ENCODE measurements at places on chromosomes 11 and 22. TPM values are rescaled to one million over a fixed set of nuclear protein-coding genes. Genes with fewer than 3 reads are reported as not detected.

GSTT2 gene
- not detected for total RNA-seq

GRCh38 chr11:10990637-10991193 is 132.9 kb upstream of the ZBED5 start:
- no peak overlapping the region for H3K27ac ChIP-seq
- H3K4me3 ChIP-seq: no peak overlapping the region
- H3K36me3 ChIP-seq: no peaks in the 10 kb centered on the region
- H3K27me3 ChIP-seq: peaks cover 7% of the 10 kb centered on the region
- H3K4me1 ChIP-seq: no peaks in the 10 kb centered on the region

DNA sequence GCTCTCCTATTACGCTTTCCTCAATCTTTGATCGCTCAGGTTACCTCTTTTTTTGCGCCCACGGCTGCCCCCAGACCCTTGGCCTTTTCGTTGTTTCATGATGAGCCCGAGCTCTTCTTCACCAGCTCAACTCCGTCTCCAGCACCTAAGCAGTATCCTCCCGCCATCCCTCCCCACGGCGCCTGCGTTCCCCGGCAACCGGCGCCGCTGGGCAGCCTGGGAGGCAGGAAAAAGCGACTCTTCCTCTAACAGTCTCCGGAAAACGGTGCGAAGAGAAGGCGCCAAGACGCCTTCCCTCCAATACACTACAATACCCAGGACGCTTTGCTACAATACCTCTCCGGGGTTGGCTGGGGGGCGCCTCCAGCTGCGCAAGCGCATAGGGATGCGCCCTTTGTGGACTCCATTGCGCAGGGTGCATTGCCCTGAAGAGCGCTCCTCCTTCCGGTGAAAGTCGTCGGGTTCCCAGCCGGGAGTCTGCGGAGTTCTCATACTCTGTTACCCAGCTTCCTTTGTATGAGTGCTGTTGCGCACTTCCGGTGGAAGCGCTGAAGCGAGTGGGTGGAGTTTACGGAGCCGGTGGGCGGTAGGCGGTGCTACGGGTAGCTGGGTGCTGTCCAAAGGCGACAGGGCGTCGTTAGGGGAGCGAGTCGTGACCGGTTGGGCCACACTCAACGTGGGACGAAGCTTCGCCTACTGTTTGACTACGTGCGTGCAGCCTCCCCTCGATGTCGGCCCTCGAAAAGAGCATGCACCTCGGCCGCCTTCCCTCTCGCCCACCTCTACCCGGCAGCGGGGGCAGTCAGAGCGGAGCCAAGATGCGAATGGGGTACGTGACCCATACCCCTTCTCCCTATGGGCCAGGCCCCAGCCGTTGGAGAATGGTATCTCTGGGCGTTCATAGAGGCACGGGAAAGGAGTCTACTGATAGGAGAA is at the start of the genes C2CD3 and PPME1:
Gene C2CD3, minus strand, starts transcription at position 309 of the 936 bp plus-strand sequence. Its CDS starts 210 bp downstream, at position 99.
Gene PPME1, plus strand, starts transcription at position 596 of the 936 bp plus-strand sequence. Its CDS starts 133 bp downstream, at position 729.
- peaks cover 18% of the 10 kb centered on the region for H3K36me3 ChIP-seq
- no peak within 1 kb of the TSS for H3K27ac ChIP-seq
- H3K27me3 ChIP-seq: no peaks in the 10 kb centered on the region
- H3K4me3 ChIP-seq: no peak within 1 kb of the TSS
- peaks cover 13% of the 10 kb centered on the region for H3K4me1 ChIP-seq

MFRP gene
- not detected for total RNA-seq

DNA sequence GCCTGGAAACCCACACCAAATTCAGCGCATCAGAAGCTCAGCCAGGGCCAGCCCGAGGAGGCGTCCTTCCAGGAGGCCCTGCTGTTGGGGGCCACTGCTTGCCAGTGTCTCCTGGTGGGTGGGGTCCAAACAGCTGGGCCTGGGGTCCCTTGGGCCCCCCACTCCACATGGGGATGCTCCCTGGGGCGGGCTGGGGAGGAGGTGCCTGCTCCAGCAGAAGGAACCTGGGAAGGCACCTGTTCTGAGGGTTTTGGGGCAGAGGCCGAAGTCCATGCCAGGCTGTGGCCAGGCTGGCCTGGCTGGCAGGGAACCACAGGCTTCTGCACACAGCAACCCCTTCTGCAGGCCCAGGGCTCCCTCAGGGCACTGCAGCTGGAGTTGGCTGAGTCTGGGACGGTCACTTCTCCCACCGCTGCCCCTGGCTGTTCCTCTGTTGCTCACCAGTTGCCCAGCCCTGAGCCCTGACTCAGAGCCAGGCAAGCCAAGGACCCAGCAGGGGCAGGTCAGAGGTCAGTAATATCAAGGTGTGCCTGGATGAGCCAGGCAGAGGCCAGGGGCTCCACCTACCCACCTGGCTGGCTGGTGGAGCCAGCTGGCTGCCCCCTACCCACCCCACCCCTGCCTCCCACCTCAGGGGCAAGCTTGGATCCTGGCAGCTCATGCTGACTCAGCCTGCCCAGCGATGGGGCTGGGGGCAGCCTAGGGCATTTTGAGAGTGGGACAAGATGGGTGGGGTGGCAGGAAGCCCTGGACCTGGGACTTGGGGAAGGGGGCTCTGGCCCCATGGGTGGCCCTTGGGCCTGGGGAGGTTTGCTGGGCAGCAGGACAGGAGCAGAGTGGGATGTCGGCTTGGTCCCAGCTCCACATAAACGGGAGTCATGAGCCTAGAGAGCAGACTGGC is 12.0 kb upstream of the PHLDA2 start:
- H3K36me3 ChIP-seq: peaks cover 49% of the 10 kb centered on the region
- no peak for DNase-seq
- H3K4me3 ChIP-seq: no peak overlapping the region
- H3K27ac ChIP-seq: peak overlapping the region; percentile 61
- no peaks in the 10 kb centered on the region for H3K27me3 ChIP-seq
- H3K4me1 ChIP-seq: peaks cover 31% of the 10 kb centered on the region

DNA sequence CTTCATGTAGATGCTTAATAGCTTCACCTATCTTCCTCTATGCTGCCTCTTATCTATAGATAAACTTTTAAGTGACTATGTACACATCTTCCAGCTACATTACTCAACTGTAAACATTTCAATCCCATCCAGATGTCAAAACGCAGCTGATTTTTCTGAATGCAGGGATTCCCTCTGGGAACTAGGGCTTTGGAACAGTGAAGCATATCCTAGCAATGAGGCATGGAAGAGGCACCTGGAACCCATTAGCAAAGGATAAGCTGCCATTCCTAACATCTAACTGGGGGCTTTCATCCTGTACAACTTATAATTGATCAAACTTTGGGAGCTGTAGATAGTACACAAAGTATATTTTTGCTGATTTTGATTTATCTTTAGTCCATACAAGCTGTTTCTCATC is 40.8 kb upstream of the OPCML start:
- no peak overlapping the region for H3K4me3 ChIP-seq
- H3K36me3 ChIP-seq: no peaks in the 10 kb centered on the region
- no peaks in the 10 kb centered on the region for H3K27me3 ChIP-seq
- no peaks in the 10 kb centered on the region for H3K4me1 ChIP-seq

GRCh38 chr11:47848700-47849155 is 578 bp upstream of the NUP160 start:
- H3K4me1 ChIP-seq: peaks cover 44% of the 10 kb centered on the region
- DNase-seq: no peak
- peaks cover 24% of the 10 kb centered on the region for H3K36me3 ChIP-seq

DNA sequence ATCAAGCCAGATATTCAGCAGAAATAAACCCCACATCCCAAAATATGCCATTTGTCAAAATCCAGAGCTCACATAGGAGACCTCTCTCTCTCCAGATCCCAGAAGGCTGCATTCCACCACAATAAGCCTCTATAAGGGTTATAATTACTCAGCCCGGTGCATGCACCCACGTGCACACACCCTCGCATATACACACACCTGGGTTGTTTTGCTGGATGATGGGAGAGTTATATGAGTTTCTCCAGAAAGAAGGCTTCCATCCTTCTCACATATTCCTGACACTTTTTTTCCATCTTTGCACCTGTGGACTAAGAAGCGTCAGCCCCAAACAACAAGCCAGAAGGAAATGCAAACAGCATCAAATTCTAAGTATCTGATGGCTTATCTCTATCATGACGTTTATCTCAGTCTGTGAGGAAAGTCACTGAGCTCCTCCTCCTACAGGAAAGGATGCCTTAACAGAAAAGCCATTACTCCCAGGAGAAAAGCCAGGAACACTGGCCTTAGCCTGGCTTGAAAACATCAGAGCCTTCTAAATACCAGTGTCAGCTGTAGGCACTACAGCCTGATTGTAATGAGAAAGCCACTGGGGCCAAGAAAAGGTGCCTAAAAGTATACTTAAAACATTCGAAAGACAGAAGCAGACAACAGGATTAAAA is 253.2 kb downstream of the LARGE1 start:
- no peaks in the 10 kb centered on the region for H3K4me1 ChIP-seq
- H3K36me3 ChIP-seq: no peaks in the 10 kb centered on the region
- no peaks in the 10 kb centered on the region for H3K27me3 ChIP-seq

DNA sequence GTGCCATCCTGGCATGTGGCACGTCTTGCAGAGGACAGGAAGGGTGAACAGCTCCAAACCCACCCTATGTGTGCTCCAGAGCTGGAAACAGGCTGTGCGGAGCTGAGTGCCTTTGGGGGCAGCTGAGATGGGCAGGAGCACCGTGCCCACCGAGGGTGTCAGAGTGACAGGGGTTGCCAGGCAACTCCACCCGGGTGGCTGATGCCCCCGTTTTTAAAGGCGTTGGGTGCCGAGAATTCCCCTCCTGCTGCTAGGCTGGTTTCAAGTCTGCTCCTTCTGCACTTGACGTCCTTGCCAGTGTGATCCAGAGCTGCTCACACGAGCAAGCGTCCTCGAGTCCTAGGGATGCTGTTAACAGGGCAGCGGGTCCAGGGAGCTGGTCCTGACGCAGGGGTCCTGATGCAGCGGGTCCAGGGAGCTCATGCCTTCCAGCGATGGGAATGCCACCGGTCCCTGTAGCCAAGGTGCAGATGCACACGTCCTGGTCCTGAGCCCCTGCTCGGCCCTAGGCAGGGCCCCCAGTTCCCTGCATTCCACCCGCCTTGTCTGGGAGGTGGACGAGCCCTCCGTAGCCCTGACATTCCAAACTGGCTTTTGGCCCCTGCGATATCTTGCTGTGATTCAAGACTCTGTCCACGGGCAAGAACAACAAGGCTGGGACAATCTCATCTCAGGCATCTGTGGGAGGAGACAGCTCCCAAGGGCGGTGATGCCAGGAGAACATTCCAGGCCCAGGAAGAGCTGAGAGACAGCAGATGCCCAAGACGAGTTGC is 4.9 kb downstream of the KCNQ1 start:
- no peak overlapping the region for H3K4me3 ChIP-seq
- H3K27ac ChIP-seq: no peak overlapping the region
- peaks cover 40% of the 10 kb centered on the region for H3K4me1 ChIP-seq

CLTCL1 gene
- 0.44 TPM for total RNA-seq

DNA sequence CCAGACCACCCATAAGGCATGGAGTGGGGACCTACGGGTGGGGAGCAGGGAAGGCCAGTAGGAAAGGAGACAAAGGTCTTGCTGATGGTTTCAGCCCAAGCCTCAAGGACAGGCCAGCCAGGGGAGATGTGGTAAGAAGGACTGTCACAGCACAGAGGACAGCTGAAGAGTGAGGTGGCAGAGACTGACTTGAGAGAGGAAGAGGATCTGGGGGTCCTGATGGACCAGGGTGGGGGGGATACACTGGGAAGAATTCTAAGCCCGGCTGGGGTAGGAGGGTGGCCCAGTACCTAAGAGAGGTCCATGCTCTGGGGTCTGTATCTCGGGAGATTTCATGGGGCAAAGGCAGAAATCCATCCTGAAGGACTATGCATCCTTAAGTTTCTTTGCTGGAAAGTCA is 66.1 kb upstream of the THY1 start:
- no peak overlapping the region for H3K4me3 ChIP-seq
- H3K27ac ChIP-seq: no peak overlapping the region
- H3K27me3 ChIP-seq: peaks cover 4% of the 10 kb centered on the region
- DNase-seq: no peak

MMP27 gene
- not detected for total RNA-seq

DERL3 gene
- 10.0 TPM for total RNA-seq

DLG2 gene
- 1.3 TPM for total RNA-seq

- no peak for DNase-seq
- peaks cover 5% of the 10 kb centered on the region for H3K4me1 ChIP-seq
- no peak overlapping the region for H3K27ac ChIP-seq
- H3K27me3 ChIP-seq: peaks cover 9% of the 10 kb centered on the region
- no peak overlapping the region for H3K4me3 ChIP-seq
- H3K36me3 ChIP-seq: no peaks in the 10 kb centered on the region
Measured at GRCh38 chr11:102014756-102015155, 32.5 kb upstream of the CFAP300 start.

RHOD gene
- not detected for total RNA-seq

GRCh38 chr11:43871051-43871450 is 9.6 kb upstream of the ALKBH3 start:
- no peak for DNase-seq
- H3K27me3 ChIP-seq: peaks cover 44% of the 10 kb centered on the region
- H3K27ac ChIP-seq: peak overlapping the region; percentile 12
- H3K36me3 ChIP-seq: peaks cover 14% of the 10 kb centered on the region

GRCh38 chr11:107196732-107197131 is 178.5 kb upstream of the GUCY1A2 start:
- H3K4me3 ChIP-seq: no peak overlapping the region
- H3K27ac ChIP-seq: no peak overlapping the region
- no peaks in the 10 kb centered on the region for H3K36me3 ChIP-seq
- DNase-seq: no peak
- no peaks in the 10 kb centered on the region for H3K4me1 ChIP-seq

DNA sequence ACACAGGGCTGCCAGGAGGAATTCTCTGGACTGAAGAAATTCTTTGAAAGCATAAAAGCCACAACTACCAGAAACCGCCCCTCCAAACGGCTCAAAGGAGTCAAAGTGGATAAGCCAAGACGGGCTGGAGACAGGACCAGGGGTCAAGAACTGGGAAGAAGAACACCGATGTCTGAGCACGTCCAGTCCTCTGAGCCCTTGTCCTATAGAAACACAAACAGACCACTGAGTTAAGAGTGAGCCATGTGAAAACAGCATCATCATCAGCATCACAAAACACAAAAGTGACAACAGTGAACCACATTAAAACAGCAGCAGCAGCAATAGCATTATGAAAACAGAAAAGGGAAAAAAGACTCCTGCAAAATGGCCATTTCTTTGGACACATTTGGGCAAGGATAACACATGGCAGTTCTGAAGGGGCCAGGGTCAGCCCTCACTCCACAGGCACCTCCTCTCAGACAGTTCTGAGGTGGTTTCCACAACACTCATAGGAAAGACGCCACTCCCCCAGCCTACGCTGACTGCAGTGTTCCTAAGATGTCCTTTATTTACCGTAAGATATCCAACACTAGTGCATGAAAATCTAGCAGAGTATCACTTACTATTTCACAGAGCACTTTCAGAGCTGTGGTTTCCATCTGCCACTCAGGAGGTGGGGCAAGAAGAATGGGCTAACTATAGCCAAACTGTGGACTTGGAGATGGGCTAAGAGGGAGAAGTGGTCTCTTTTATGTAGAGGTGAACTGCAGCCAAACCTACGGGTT is 28.6 kb upstream of the YPEL1 start:
- no peak for DNase-seq
- peak overlapping the region; percentile 79 for H3K27ac ChIP-seq
- peaks cover 79% of the 10 kb centered on the region for H3K36me3 ChIP-seq
- H3K4me3 ChIP-seq: no peak overlapping the region

GRCh38 chr11:46119352-46120216 is 1.7 kb downstream of the PHF21A start:
- H3K4me3 ChIP-seq: peak overlapping the region; percentile 93
- peak; percentile 63 for DNase-seq
- peak overlapping the region; percentile 95 for H3K27ac ChIP-seq
- peaks cover 47% of the 10 kb centered on the region for H3K4me1 ChIP-seq
- H3K36me3 ChIP-seq: peaks cover 2% of the 10 kb centered on the region
- no peaks in the 10 kb centered on the region for H3K27me3 ChIP-seq
